ENCODE measurements at places on chromosomes 5 and 9. TPM values are rescaled to one million over a fixed set of nuclear protein-coding genes. Genes with fewer than 3 reads are reported as not detected.

MARCHF3 gene
- total RNA-seq, result 10.9 TPM

SLC28A3 gene
- 0.17 TPM for total RNA-seq

SPINK7 gene
- not detected for total RNA-seq

ZNF354C gene
- 4.1 TPM for total RNA-seq

GOLGA1 gene
- total RNA-seq, result 7.5 TPM

MZB1 gene
- total RNA-seq, result not detected

BAAT gene
- total RNA-seq, result not detected

SPINK4 gene
- not detected for total RNA-seq

FBP2 gene
- not detected for total RNA-seq

SLC6A3 gene
- total RNA-seq, result not detected

JAKMIP2 gene
- 1.8 TPM for total RNA-seq

OR13C9 gene
- not detected for total RNA-seq

SLC45A2 gene
- not detected for total RNA-seq

BAG1 gene
- total RNA-seq, result 26.4 TPM

CCNJL gene
- 0.23 TPM for total RNA-seq

GNA14 gene
- total RNA-seq, result 0.09 TPM

PCA3 gene
- total RNA-seq, result not detected

ANKRD34B gene
- not detected for total RNA-seq

C1QTNF3 gene
- total RNA-seq, result 1.1 TPM
